ENCODE measurements at places on chromosomes 2 and 18.

DNA sequence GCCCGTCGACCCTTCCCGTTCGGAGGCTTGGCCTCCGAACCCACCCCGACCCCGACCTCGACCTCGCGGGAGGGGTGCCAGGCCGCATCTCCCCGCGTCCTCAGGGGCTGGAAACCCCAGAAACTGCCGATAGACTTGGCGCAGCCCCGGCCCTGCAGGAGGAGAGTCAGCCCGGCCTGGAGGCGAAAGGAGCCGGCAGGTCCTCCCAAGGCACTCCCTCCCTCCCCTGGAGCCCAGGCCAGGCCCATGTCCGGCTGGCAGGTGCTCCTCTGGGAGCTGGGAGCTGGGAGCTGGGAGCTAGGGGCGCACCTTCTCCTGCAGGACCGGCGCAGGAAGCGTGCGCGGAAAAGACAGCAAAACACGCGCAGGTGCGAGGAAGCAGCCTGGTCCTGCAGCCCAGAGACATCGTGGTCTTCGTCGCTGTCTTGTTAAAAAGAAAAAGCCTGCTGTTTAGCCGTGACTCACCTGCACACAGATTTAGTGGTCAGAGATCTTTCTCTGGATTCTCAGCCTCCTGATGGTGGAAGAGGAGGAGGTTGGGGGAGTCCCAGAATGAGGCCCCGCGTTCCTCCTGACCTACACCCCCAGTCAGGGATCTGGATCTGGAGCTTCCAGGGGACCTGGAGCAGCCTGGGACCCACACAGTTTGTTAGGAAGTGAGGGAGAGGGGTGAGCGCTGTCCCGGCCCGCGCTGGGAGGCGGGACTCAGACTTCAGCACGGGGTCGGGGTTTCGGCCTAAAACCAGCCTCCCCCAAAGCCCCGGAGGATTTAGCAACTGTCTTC is 660 bp upstream of the MBP start:
- DNase-seq = no peak

DNA sequence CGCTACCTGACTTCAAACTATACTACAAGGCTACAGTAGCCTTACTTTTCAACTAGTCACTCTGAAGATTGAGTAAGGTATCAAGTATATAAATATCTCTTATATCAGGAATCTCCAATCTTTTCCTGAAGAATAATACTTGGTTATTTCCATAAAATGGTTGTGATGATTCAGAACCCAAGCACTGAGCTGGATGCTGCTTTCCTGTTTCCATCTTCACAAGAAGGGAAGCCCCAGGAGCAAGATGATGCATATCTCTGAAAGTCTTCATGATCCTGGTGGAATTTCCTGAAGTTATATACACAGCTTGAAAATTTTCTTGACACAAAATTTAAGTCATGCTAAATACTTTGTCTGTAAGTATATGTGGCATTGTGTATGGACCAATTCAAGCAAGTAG is 243.9 kb upstream of the TANK start:
- DNase-seq = no peak

DNA sequence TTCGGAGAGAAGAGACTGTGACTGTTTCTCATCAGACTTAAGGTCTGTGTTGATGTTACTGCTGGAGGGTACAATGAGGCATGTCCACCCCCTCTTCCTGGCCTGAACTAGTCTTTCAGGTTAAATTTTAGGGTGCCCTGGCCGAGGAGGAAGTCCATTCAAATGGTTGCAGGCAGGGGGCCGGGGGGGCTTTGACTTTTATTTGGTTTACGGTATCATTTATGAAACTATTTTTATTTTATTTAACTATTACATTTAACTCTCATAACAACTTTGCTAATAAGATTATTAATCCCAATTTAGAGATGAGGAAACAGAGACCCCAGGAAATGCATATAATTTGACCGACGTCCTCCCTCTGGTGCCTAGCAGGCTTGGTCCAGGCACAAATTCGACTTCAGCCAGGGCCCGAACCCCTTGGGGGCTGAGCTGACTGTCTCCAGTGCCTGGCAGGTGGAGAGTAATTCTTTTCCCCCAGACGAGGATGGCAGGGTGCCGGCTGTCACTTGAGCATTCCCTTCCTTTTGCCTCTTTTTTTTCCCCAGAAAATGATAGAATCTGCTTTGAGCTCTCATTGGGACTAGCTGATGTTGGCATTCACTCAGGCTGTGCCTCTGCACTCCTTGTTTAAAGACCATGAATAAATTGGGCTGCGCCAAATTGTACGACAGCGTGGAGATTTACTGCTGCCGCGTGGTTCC is 255.3 kb upstream of the SALL3 start:
- peak; percentile 54 for DNase-seq

DNA sequence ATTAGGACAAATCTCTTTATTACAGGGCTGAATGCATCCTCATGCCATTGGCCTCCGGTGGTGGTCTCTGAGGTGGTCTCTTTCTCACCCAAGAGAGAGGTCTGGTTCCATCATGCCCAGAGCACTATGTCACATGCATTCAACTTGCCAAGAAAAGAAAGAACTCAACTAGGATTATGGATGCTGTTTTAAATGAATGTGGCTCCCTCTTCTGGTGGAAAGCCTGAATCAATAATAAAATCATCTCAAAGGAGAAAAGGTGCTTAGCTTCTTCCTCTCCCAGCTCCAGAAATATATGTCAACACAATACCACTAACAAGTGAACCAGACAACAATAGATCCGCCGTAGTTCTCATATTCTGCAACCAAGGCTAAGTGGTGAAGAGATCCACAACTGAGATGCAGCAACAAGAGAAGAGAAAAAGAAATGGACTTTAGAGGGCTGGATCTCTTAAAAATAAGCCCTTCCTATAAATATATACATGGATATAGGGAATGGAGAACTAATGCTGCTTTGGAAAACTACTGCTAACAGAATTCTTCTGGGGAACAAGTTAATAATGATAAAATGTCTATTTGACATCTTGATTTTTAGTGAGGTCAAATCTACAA is 396.8 kb downstream of the NCKAP5 start:
- peak; percentile 69 for DNase-seq

DNA sequence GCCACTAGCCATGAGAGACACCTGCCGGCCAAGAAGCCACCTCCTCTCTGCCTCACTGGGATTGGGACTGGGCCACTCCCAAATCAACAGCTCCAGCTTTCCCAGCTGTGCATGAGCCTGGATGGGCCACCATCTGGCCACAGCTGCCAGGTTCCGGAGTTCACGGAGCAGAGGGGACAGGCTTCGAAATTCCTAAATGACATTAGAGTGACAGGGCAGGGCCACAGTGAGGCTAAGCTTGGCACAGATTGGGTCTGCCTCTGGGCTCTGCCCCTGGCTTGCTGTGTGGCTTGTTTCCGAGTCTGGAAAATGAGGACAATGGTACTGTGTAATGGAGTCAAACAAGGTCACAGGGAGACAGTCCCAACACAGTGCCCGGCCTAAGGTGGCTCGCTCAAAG is 6.5 kb downstream of the DIPK1C start:
- DNase-seq = no peak
